ENCODE measurements at places on chromosomes 16 and 17.
A peak's percentile ranks its signal among the peaks of the same experiment; 100 is the strongest.

- no peak for DNase-seq
These were observed 52.0 kb downstream of the LDHD start for GRCh38 chr16:75064403-75065148.

DNA sequence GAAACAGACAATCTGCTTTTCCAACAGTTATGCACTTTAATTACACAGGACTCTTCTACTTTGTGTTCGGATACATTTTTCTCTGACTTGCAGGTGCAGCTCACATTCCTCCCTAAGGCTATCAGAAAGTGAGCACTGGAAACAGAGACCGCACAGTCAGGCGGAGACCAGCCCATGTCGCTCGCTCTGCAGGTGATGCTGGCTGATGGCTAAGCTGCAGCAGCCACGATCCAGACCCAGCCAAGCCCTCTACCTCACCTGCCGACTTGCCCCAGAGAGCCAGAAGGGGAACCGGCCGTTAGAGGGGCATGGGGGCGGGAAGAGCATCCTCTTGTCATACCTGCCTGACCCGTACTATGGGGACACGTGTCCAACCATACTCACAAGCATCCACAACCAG lies 33.8 kb downstream of the MAP1LC3B start:
- DNase-seq, result no peak

GRCh38 chr17:50834429-50835300 lies 721 bp upstream of the WFIKKN2 start:
- no peak for DNase-seq

- DNase-seq, result peak; percentile 57
These were observed 287.4 kb downstream of the SEC14L1 start for GRCh38 chr17:77428020-77428748.

- no peak for DNase-seq
These were observed 112.9 kb downstream of the DNAH3 start for GRCh38 chr16:21037736-21038135.

DNA sequence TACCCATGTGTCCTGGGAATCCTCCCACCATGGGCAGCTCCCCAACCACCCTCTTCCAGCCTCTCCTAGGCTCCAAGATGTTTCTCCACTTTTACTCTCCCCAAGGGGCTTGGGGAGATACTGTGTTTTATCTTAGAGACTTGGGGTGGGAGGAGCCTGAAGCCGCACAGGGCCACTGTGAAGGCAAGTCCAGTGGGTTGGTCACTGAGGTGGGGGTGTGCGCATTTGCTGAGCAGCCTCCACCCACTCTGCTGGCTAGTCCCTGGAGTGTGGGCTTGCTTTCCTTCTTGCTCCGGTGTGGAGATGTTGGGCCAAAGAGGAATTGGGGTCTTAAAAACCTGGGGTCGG lies 4.1 kb upstream of the CLDN9 start:
- DNase-seq, result no peak

GRCh38 chr16:31703526-31704128 lies 170.0 kb upstream of the ZNF267 start:
- DNase-seq, result no peak

DNA sequence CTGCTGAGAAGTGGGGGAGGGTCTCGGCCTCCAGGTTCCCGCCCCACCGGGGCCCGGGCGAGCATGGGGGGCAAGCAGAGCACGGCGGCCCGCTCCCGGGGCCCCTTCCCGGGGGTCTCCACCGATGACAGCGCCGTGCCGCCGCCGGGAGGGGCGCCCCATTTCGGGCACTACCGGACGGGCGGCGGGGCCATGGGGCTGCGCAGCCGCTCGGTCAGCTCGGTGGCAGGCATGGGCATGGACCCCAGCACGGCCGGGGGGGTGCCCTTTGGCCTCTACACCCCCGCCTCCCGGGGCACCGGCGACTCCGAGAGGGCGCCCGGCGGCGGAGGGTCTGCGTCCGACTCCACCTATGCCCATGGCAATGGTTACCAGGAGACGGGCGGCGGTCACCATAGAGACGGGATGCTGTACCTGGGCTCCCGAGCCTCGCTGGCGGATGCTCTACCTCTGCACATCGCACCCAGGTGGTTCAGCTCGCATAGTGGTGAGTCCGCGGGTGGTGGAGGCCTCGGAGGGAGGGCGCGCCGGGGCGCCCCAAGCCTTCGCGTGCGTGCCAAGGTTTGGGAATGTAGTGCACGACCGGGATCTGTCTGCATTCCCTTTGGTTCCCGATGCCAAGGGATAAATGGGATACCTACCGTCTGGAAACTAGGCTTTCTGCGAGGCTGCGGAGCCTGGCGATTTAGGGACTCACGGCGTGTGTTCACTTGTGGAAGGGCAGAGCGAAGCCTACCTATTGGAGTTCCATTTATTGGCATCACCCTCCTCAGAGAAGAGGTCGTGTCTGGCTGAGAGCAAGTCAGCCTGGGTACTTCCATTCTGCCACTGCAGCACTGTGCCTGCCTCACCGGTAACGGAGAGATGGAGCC lies 1.0 kb downstream of the ZNRF1 start:
- peak; percentile 24 for DNase-seq

GRCh38 chr16:53817117-53817755 lies 113.3 kb downstream of the FTO start:
- no peak for DNase-seq
